ENCODE measurements at places on chromosomes 12 and 14. TPM values are rescaled to one million over a fixed set of nuclear protein-coding genes. Genes with fewer than 3 reads are reported as not detected.

Gene RAD51AP1
- 10.2 TPM for polyA plus RNA-seq

Gene KRT85
- polyA plus RNA-seq, result not detected

Gene SMCO2
- 2.4 TPM for polyA plus RNA-seq

Gene PTPRO
- polyA plus RNA-seq, result 124 TPM

All from neural cell (in vitro differentiated cells).